MM.1S (cell line): ENCODE measurements at places on chromosomes 16 and 17.
A peak's percentile ranks its signal among the peaks of the same experiment; 100 is the strongest.

- DNase-seq, result peak; percentile 75
These were observed 1.3 kb upstream of the SENP3 start for GRCh38 chr17:7560172-7561027.

DNA sequence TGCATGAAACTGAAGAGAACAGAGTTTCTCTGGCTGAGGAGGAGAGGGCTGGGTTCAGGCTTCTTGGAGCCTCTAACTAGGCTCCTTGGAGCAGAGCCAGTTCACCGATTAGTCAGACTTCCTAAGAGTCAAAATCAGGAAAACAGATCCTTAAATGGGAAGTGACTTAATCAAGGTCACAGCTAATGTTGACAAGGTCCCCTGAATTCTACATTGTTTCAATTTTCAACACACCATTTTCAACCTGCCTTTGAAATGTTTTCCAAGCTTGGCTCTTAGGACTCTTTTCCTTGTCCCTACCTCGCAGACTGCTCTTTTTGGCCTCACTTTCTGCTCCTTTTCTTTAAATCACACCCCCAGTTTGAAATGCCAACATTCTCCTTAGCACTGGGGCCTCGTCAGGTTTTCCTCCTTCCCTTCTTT is 16.3 kb downstream of the MYL4 start:
- no peak for DNase-seq

- no peak for DNase-seq
These were observed 99.2 kb downstream of the ZNF778 start for GRCh38 chr16:89316701-89317100.

GRCh38 chr16:85334718-85335583 is 222.7 kb upstream of the CIBAR2 start:
- DNase-seq, result no peak
